Stimulated activated CD8-positive, alpha-beta memory T cell treated with anti-CD3 and anti-CD28 coated beads, Interleukin-15, amount 100 ng/mL, for 48 hours (primary cell): ENCODE measurements at places on chromosomes 1 and 21.

DNA sequence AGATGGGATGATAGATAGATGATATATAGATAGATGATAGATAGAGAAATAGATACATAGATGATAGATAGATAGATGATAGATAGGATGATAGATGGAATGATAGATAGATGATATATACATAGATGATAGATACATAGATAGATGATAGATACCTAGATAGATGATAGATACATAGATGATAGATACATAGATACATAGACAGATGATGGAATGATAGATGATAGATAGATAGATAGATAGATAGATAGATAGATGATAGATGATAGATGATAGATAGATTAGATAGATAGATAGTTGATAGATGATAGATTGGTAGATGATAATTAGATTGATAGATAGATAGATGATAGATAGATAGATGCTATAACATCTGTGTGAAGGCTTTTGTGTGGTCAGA, 201.7 kb upstream of the RAB4A start:
- DNase-seq: no peak

DNA sequence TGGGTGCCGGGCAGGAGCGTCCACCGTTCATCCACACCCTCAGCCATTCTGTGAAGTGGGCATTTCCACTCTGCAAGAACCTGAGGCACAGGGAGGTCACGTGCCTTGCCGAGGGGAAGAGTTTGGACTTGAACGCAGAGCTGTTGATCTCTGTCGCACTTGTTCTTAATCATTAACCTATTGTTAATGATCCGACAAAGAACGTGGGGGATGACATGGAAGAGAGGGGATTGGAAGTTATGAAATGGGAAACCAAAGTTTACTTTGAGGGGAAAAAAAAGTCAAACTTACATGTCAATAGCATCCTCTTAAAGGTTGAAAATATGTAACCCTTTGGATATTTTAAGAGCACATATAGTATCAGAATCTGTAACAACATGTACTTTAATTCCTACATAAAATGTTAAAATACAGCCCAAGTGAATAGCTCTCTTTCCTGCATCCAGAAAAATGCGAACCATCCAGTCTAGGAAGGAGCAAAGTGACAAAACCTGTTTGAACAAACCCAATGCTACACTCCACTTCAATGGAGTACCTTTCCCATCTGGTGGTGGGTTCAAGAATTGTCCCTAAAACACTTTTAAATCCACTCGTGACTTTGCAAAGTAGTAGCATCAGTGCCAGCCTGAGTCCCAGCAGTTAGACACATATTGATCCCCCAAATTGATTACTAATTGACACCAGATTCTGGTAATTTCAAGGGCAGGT, 75.5 kb downstream of the SETD4 start:
- no peak for DNase-seq

- DNase-seq: no peak
Measured at GRCh38 chr1:80536461-80536860, 1264.3 kb upstream of the ADGRL2 start.

DNA sequence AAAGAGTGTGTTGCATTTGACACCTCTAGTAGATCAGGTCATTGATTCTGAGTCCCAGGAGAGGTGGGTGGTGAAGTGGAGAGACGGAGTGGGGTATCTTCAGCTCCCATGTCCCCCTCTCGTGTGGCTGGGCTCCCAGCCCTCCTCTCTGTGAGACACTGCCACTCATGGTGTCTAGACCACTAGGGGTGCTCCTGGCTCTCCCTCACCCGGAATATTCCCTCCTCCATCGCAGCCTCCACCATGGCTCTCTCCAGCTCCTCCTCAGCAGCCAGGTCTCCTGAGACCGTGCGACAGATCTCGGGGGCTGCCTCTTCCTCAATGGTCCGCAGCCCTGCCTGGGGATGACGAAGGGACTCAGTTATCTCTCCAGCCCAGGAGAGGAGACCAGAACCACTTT, 20.6 kb upstream of the KIF21B start:
- DNase-seq: no peak

GRCh38 chr1:244599937-244600350, 53.0 kb upstream of the DESI2 start:
- peak; percentile 4 for DNase-seq

GRCh38 chr1:2212532-2213491, 15.3 kb upstream of the SKI start:
- no peak for DNase-seq

DNA sequence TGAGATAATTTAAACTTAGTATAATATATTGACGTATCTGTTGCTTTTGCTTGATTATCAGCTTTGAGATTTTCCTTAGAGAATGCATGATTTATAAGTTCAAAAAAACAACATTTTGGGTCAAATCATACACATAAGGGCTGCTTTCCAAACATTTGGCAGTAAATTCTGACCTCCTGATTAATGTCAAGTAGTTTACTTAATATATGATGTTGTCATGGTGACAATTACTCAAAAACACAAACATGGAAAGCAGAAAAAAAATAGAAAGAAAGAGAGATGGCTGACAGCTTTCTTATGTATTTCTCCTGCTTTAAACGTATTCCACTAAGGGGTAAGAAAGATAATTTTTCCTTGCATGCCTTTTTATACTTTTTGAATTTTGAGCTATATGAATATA, 258.2 kb upstream of the C1orf105 start:
- no peak for DNase-seq

DNA sequence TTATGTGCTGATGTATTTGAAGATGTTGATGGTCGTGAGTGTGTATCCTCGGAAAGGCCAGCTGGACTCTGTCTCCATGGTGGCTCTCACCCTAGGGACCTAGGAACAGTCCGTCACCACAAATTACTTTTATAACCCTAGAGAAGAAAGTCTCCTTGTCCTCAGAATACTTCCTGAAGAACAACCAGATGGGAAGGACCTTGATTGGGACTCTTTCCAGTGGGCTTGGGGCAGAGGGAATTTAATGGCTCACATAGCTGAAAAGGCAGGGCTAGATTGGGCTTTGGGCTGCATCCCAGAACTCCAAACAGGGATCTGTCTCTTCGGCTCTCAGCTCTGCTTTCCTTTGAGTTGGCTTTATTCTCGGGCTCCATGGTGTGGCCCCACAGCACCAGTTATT, 90.8 kb downstream of the TBX19 start:
- DNase-seq: no peak

GRCh38 chr1:112264010-112264409, 132.0 kb upstream of the CTTNBP2NL start:
- no peak for DNase-seq

DNA sequence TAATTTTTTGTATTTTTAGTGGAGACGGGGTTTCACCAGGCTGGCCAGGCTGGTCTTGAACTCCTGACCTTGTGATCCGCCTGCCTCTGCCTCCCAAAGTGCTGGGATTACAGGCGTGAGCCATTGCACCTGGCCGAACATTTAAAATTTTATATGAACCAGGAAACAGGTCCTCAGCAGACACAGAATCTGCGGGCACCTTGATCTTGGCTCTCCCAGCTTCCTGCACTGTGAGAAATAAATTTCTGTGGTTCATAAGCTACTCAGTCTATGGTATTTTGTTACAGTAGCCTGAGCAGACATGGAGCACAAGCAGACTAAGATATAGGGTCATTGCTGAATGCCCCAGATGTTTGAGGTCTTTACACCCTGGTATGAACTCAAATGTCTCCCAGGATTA, 23.6 kb upstream of the CTH start:
- DNase-seq: no peak

- DNase-seq: no peak
Measured at GRCh38 chr1:21935891-21936365, 1.2 kb downstream of the HSPG2 start.

- no peak for DNase-seq
Measured at GRCh38 chr1:108664481-108664880, 3.6 kb upstream of the HENMT1 start.

DNA sequence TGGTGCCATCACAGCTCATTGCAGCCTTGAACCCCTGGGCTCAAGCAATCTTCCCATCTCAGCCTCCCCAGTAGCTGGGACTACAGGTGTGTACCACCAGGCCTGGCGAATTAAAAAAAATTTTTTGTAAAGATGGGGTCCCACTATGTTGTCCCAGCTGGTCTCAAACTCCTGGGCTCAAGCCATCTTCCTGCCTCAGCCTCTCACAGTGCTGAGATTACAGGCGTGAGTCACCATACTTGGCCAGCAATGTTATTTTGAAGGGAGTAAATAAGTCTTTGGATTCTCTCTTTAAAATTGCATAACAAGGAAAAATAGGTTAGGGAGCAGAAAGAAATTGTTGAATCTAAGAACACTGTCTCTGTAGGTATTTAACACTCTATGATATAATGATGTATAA, 111.3 kb downstream of the RPS6KC1 start:
- DNase-seq: no peak

- DNase-seq: no peak
Measured at GRCh38 chr1:156522443-156522970, 21.9 kb upstream of the MEF2D start.

GRCh38 chr1:197327776-197328364, 59.8 kb downstream of the CRB1 start:
- no peak for DNase-seq

DNA sequence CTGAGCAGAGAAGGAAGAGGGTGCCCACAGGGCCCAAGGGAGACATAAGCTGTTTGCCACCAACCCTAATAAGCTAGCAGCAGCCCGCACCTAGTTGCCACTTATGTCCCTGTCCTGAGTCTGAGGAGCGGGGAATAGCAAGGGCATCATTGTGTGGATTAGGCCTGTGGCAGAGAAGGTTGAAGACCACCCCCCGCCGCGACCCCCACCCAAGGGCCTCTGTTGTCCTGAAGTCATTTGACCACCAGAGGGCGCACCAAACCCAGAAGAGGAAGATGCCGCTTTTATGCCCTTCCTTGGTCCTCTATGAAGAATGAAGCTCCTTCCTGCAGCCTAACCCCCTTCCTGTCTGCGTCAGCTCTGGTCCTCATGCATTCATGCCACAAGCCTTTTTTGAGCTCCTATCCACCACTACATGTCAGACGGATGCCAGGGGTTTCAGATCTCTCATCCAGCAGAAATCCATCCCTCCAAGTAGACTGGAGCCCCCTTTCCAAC, 16.6 kb downstream of the RHBG start:
- DNase-seq: peak; percentile 42

- DNase-seq: no peak
Measured at GRCh38 chr1:244387415-244387814, 64.3 kb downstream of the ADSS2 start.

DNA sequence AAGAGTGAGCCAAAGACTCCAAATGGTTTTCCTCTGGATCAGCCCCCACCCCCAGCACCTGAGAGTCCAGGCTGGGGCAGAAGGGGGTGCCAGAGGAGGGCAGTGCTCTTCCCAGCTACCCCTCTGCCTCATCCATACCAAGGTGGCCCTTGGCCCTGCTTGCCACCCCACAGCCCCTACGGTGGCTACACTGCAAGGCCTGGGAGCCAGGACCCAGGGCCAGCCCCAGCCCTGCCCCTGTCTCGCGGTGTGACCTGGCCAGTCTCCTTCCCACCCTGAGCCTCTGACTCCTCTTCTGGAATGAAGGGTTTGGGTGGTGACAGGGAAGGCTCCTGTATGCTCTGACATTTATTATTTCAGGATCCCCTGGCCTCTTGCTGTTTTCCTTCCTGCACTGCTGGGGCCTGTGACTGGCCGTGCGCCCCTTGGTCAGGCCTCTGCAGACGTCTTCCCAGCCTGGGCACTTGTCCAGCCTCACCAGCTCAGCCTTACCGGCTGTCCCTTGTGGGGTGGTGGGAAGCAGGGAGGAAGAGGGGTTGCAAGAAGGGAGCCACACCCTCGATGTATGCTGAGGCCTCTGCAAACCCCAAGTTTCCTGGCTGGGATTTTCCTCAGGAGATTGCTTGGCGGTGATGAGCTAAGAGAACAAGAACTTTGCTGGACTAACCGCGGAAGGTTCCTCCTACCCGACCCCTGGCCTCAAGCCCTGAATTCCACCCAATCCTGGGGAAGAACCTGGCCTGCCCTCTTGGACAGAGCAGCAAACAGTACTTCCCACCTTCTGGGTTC, 13.5 kb downstream of the ASAP3 start:
- DNase-seq: no peak
